Stimulated activated naive CD4-positive, alpha-beta T cell (primary cell): ENCODE measurements at places on chromosomes 1 and 21.

DNA sequence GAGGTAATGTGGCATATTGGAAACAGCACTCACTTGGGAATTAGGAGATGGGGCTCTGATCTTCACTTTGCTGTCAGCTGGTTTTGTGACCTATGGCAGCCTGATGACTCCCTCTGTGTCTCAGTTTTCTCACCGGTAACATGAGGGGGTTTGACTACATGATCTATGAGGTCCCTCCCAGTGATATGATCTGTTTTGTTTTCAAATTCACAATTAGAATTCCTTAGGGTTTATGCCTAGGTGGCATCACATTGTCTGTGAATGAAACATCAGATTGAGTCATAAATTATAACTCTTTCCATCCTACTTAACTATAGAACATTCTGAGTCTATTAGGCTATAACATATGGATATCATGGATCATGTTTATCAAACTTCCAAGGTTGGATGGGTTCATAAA is 386.6 kb downstream of the PTBP2 start:
- no peak for DNase-seq

- DNase-seq = no peak
Measured at GRCh38 chr21:35204850-35205541, 155.9 kb upstream of the RUNX1 start.

DNA sequence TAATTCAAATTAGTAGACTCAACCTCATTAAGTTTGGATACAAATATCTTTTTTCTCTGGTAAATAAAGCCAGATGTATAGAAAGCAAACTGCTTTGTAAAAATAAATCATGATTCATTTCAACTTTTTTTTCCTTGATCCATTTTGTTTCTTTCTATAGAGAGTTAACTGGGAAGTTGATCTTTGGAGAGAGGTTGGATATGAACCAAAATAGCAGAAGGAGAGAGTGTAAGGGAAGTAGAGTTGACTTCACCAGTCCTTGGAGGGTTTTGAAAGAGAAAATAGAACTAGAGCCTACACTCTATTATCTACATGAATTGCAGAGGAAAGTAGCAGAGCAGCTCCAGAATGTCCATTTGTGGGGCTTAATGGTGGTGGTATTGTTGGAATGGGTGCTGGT is 243.8 kb downstream of the ADGRL2 start:
- DNase-seq = no peak

DNA sequence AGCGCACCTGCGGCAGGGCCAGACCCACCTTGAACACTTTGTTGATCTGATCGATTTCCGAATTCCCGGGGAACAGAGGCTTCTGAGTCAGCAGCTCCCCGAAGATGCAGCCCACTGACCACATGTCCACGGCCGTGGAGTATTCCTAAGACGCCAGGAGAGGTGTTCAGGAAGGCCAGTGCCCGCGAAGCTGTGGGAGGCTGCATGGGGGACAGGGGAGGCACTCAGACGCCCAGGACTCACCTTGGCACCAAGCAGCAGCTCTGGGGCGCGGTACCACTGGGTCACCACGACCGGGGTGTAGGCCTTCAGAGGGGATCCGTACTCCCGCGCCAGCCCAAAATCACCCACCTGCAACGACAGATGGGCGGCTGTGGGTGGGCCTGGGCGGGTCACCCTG is 11.2 kb upstream of the SLC35E2B start:
- DNase-seq = no peak

DNA sequence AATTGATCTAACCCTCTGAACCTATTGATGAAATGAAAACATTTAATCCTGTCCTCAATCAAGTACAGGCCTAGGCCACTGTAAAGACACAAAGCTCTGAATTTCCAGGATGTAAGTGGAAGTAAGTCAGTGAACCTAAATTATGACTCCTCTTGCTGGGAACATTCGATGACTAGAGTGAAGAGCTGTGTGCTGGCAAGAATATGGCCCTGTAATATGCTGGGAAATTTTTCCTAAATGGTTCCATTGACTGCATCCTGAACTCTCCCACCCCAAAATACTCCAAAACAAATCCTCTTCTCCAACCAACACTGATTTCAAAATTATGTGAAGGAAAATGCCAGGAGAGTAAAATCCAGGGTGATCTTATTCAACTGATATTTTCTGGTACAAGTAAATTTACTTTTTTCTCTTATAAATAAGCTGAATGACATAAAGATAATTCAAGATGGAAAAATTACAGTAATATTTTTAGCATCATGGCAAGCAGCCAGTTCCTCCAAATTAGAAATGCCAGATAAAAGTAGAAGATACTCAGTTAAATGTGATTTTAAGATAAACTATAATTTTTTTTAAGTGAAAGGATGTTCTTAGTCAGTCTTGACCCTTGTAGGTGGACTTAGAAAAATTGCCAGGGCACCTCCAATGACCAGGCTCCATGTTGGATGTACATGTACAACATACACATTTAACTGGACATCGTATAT is 269.4 kb downstream of the PTGER3 start:
- no peak for DNase-seq

DNA sequence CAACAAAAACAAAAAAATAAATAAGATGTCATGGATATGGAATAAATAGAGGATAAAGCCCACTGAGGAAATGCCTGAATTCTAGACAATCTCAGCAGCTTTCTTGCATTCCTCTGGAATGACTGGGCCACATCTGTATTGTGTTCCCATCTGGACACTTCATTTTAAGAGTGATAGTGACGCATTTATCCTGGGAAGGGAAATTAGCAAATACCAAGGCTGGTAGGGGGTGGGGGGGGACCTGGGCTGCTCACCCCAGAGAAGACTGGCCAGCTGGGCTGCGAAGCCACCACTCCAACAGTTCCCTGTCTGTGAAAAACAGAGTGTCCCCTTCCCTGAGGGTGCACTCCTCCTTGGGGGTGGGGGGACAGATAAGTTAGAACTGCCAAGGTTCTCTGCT is 106.3 kb downstream of the HIVEP3 start:
- no peak for DNase-seq
